ENCODE measurements at places on chromosomes 4 and X. TPM values are rescaled to one million over a fixed set of nuclear protein-coding genes. Genes with fewer than 3 reads are reported as not detected.

The FBXO8 gene
- 48.1 TPM for total RNA-seq

The FAM53A gene
- total RNA-seq: 1.3 TPM

The FDCSP gene
- not detected for total RNA-seq

The TMEM154 gene
- total RNA-seq: 0.26 TPM

The MSANTD1 gene
- 0.56 TPM for total RNA-seq

The NSUN7 gene
- not detected for total RNA-seq

The NAP1L5 gene
- total RNA-seq: 11.6 TPM

The RENBP gene
- 18.8 TPM for total RNA-seq

The SLC4A4 gene
- 0.40 TPM for total RNA-seq

The UGT2A1 gene
- total RNA-seq: 0.13 TPM

The ATP2B3 gene
- total RNA-seq: not detected

The GAGE12E gene
- total RNA-seq: not detected

The S100G gene
- not detected for total RNA-seq

The GLUD2 gene
- 2.9 TPM for total RNA-seq

The YY2 gene
- total RNA-seq: 1.6 TPM

The RHOXF2B gene
- not detected for total RNA-seq

The UBA6 gene
- 85.9 TPM for total RNA-seq

The AWAT2 gene
- 0.13 TPM for total RNA-seq

The KLB gene
- 0.06 TPM for total RNA-seq

The RPA4 gene
- 0.79 TPM for total RNA-seq

The GAR1 gene
- total RNA-seq: 3.4 TPM

The PDGFC gene
- 15.6 TPM for total RNA-seq

The TAF7L gene
- 0.26 TPM for total RNA-seq

The SHOX gene
- not detected for total RNA-seq

The GAGE13 gene
- total RNA-seq: not detected

The HS3ST1 gene
- 2.5 TPM for total RNA-seq

The DCAF8L2 gene
- not detected for total RNA-seq

The DCAF12L1 gene
- not detected for total RNA-seq

The SAGE1 gene
- total RNA-seq: not detected

The TMPRSS11E gene
- total RNA-seq: not detected

The LDB2 gene
- 81.2 TPM for total RNA-seq

The MAGEC2 gene
- total RNA-seq: not detected

The SATL1 gene
- not detected for total RNA-seq

The GYPA gene
- not detected for total RNA-seq

The CPXCR1 gene
- total RNA-seq: not detected

The TNIP3 gene
- total RNA-seq: 0.37 TPM
